ENCODE measurements at places on chromosomes 16 and 17. TPM values are rescaled to one million over a fixed set of nuclear protein-coding genes. Genes with fewer than 3 reads are reported as not detected.
A peak's percentile ranks its signal among the peaks of the same experiment; 100 is the strongest.

The CMTM2 gene
- 0.87 TPM for total RNA-seq

The CACNG1 gene
- total RNA-seq = not detected

The TEKT1 gene
- total RNA-seq = not detected

The ZNF469 gene
- total RNA-seq = 0.54 TPM

The RGS9 gene
- 1.7 TPM for total RNA-seq

The SPHK1 gene
- 7.1 TPM for total RNA-seq

The UBB gene
- 1,283 TPM for total RNA-seq

- no peak for DNase-seq
Measured at GRCh38 chr16:79307214-79307613, 293.3 kb downstream of the MAF start.

DNA sequence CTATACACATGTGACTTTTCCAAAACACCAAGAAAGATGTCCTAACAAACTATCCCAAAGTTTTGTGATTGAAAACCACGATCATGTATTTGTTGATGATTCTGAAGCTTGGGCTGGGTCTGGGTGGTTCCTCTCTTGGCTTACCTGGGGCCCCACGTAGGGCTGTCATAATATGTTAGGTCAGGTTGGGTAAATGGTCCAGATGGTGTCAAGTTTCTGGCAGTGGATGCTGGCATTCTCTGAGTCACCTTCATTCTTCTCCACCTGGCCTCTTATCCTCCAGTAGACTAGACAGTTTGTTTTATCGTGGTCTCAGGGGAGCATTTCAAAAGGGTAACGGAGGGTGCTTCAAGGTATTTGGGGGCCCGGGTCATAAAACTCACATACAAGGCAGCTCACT, 39.4 kb downstream of the SYCE1L start:
- no peak for DNase-seq

DNA sequence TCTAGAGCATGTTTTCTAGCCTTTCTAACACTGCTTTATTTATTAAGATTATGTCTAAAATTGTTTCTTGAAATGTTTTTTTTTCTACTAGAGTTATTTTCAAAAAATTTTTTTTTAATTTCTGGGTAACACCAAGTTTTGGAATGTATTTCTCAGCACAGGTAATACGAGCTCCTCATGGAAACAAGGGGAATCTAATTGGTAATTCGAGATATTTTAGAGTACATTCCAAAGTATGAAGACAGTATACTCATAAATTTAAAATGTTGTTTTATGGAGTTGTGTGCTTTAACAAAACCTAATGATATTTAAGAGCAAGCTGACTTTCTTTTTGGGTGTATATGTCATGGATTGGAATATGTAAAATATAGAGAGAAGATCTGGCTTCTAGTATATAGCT, 42.4 kb downstream of the OMG start:
- DNase-seq = no peak

DNA sequence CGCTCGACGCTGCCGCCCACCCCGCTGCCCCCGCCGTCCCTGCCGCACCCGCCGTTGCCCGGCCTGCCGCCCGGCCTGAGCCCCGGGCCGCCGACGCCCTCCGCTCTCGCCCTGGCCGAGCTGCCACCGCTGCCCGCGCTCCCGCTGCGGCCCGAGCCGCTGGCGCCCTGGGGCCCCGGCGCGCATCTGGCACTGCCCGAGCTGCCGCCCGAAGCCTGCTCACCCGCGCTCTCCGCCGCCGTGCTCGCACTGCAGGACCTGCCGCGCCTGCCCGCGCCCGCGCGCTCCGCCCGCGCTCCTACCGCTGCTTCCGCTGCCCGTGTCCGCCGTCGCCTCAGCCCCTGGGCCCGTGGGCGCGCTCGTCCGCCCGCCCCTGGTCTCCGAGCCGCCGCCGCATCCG, 8.4 kb upstream of the CLDN9 start:
- DNase-seq = no peak

- DNase-seq = no peak
Measured at GRCh38 chr16:62280506-62280905, 244.3 kb upstream of the CDH8 start.

DNA sequence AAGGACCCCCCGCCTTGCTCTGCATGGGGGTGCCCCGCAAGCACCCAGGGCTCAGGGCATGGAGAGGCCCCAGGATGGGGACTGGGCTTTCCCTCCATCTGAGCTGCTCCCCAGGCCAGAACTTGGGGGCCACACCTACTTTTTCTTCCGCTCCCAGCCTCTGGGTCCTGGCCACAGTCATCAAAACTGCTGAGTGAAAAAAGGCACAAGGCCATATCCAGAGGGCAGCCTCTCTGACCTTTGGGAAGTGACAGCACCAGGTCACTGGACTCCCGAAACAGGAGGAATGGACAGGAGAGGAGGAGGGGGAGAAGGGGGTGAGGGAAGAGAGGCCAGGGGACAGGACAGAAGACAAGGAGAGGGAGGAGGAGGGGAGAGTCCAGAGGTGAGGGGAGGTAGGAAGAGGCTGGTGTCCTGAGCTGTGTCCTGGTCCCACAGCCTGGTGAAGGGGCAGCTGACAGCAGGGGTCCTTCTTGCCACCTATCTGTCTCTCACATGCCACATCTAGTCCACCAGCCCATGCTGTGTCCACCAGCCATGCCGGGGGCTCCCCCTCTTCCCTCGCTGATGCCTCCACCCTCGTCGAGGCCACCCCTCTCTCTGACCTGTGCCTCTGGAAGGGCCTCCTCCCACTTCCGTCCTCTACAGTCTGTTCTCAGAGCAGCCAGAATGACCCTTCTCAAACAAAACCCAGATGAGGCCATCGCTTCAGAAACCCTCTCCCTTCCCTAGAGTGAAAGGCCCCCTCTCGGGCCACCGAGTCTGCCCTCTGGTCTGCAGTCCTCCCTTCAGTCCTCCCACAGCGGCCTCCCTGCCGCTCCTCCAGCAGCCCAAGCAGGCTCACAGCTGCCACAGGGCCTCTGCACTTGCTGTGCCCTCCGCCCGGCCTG, 73.9 kb upstream of the TOB1 start:
- DNase-seq = no peak

- DNase-seq = no peak
Measured at GRCh38 chr16:81645266-81645694, 133.8 kb upstream of the PLCG2 start.

- DNase-seq = peak; percentile 44
Measured at GRCh38 chr17:77734371-77735080, 224.0 kb upstream of the TNRC6C start.

GRCh38 chr17:76888661-76889060, 20.5 kb downstream of the MGAT5B start:
- no peak for DNase-seq

DNA sequence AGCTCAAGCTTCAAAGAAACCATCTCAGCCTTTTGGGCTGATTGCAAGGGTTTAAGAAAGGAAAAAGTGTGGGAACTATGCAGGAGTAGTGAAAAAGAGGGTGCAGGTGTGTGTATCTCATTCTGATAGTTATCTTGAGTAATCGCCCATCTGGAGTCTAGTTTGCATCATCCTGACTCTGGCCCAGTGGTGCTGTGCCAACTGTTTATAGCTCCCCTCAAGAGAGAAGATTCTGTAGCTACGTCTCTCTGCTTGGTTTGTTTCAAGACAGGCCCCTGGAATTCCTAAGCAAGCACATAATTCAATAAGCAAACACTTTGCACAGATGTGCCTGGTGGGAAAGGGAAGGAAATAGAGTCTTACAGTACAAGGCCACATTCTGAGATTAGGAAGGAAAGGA, 144.4 kb downstream of the HAPSTR1 start:
- DNase-seq = no peak

GRCh38 chr17:50956750-50957523, 90.8 kb upstream of the TOB1 start:
- peak; percentile 60 for DNase-seq

- no peak for DNase-seq
Measured at GRCh38 chr17:38926293-38927070, 1.1 kb downstream of the LASP1NB start.

- no peak for DNase-seq
Measured at GRCh38 chr16:64361753-64362152, 760.1 kb downstream of the CDH11 start.
